ENCODE measurements at places on chromosomes 12 and 14.

DNA sequence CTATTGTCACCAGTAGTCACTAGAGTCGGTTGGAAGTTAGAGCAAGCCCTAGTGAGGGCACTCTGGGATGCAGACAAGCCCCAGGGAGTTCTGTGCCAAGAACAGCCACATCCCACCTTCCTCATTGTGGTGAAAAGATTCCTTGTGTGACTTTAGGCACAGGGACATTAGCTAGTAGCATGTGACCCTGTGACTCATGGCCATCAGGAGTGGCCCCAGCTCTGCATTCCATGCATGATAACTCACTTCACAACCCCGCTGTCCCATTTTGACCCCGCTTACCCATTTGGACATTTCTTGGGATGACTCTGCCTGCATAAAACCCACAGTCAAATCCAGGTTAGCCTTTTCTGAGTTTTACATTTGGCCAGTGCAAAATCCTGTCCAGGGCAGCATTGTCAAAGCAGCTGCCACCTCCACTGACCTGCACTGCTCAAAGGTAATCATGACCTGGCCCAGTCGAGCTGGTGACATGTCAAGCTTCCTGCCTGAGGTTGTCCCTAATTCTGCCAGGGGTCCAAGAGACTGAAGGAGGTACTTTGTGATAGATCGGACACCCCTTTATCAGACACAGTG, 430.5 kb downstream of the DPF3 start:
- no peak overlapping the region for H3K4me3 ChIP-seq
- no peak overlapping the region for H3K27ac ChIP-seq
- peaks cover 3% of the 10 kb centered on the region for H3K36me3 ChIP-seq
- no peaks in the 10 kb centered on the region for H3K4me1 ChIP-seq

DNA sequence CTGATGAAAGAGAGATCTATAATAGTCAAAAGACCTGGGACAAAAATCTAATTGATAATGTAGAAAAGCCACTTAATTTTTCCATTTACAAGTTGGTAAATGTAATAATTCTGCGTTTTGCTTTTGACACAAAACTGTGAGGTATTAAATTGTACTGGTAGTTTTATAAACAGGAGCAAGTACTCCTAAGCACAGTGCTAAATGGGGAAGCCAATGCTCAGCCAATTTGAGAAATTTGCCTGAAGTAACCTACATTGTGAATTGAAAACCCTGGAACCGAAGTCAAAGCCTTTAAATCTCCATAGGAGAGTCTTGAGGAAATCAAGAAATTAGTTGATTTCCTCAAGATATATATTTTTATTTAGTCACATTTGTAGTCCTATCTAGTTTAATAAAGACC, 152.8 kb downstream of the SLCO1B3 start:
- no peaks in the 10 kb centered on the region for H3K4me1 ChIP-seq
- no peak for DNase-seq
- no peak overlapping the region for H3K27ac ChIP-seq
- H3K4me3 ChIP-seq = no peak overlapping the region

GRCh38 chr12:130566446-130567155, 149.5 kb downstream of the RIMBP2 start:
- no peaks in the 10 kb centered on the region for H3K36me3 ChIP-seq
- H3K27ac ChIP-seq = no peak overlapping the region
- H3K4me3 ChIP-seq = no peak overlapping the region
- H3K4me1 ChIP-seq = no peaks in the 10 kb centered on the region
- peaks cover 2% of the 10 kb centered on the region for H3K27me3 ChIP-seq
- no peak for DNase-seq

DNA sequence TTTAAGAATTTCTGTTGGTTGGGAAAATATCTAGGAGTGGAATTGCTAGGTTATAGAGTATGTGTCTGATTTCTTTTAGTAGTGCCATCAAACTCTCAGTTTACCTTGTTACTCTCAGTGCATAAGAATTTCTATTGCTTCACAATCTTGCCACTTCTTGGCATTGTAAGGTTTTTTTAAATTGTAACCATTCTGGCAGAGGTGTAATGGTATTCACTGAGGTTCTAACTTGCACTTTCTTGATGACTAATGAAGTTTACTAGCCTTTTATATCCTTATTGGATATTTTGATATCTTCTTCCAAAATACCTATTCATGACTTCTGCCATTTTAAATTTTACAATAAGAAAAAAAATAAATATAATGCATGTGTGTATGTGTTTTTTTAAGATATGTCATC, 478.0 kb downstream of the NAV3 start:
- no peak for DNase-seq
- no peak overlapping the region for H3K27ac ChIP-seq
- H3K4me3 ChIP-seq = no peak overlapping the region
- peaks cover 2% of the 10 kb centered on the region for H3K27me3 ChIP-seq

DNA sequence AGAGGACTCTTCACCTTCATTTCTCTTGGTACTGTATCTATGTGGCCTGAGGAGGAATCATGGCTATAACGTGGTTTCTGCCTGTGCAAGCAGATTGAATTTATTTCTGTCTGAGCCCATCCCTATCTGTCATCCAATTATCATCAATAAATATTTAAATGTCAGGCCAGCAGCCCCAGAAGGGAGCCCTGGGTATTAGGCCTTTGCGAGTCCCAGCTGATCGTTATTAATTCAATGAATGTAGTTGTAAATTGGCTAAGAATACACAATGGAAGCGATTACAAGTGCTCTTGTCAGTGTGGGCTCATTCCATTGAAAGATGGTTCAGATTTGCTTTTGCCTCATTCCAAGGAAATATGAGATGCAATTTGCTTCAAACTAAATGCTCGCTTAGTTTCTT, 142.0 kb downstream of the KTN1 start:
- no peaks in the 10 kb centered on the region for H3K36me3 ChIP-seq
- no peak for DNase-seq
- no peak overlapping the region for H3K27ac ChIP-seq
- no peak overlapping the region for H3K4me3 ChIP-seq

GRCh38 chr14:35331605-35332516, 39.7 kb downstream of the PSMA6 start:
- DNase-seq = peak; percentile 19
- peak overlapping the region; percentile 78 for H3K4me3 ChIP-seq
- peaks cover 49% of the 10 kb centered on the region for H3K4me1 ChIP-seq
- H3K36me3 ChIP-seq = peaks cover 4% of the 10 kb centered on the region
- peak overlapping the region; percentile 95 for H3K27ac ChIP-seq

DNA sequence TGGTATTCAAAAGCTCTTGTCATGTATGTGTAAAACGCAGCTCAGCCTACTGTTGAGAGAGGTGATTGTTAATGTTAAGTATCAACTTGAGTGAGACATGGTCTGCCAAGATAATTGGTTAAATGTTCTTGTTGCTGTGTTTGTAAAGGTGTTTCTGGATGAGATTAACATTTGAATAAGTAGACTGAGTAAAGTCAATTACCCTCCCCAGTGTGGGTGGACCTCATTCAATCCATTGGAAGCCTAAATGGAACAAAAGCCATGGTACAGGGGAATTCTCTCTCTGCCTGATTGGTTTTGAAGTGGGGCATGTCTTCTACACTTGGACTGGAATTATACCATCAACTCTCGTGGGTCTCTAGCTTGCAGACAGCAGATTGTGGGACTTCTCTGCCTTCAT, 63.8 kb upstream of the RERGL start:
- H3K27ac ChIP-seq = no peak overlapping the region
- no peak overlapping the region for H3K4me3 ChIP-seq
- DNase-seq = no peak
- no peaks in the 10 kb centered on the region for H3K27me3 ChIP-seq

DNA sequence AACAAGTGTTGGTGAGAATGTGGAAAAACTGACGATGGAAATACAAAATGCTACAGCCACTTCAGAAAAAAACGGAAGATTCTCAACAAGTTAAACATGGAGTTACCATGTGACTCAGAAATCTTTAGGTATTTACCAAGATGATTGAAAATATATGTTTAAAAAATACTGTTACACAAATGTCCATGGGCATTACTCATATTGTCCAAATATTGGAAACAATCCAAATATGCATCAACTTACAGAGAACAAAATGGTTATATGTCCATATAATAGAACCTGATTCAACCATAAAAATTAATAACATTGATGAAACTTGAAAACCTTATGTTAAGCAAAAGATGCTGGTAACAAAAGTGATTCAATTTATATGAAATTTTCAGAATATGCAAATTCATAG, 1057.7 kb upstream of the TMEM132C start:
- H3K27ac ChIP-seq = no peak overlapping the region
- DNase-seq = no peak
- no peaks in the 10 kb centered on the region for H3K4me1 ChIP-seq
- no peak overlapping the region for H3K4me3 ChIP-seq
- H3K36me3 ChIP-seq = no peaks in the 10 kb centered on the region

DNA sequence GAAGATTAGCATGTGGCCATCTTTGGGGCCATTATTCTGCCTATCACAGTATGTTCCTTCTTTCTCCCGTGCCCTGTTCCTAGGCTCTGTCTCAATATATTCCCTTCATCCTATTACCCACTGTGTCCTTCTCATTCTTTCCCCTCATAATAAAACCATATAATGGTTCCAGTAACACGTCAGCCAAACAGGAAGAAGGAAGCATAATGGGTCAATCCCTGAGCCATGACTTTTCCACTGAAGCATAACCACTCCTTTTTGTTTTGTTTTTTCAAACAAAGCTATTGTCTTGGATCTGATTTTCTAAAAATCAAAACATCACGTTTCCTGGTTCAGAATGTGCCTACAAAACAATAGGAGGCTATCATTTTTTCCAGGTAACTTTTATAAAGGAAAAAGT, 21.3 kb upstream of the RHOJ start:
- no peaks in the 10 kb centered on the region for H3K36me3 ChIP-seq
- no peak for DNase-seq
- H3K27me3 ChIP-seq = peaks cover 2% of the 10 kb centered on the region
- H3K27ac ChIP-seq = no peak overlapping the region
- H3K4me1 ChIP-seq = no peaks in the 10 kb centered on the region

GRCh38 chr12:28574746-28575592, 384.7 kb downstream of the CCDC91 start:
- no peaks in the 10 kb centered on the region for H3K4me1 ChIP-seq
- no peak overlapping the region for H3K4me3 ChIP-seq
- no peaks in the 10 kb centered on the region for H3K27me3 ChIP-seq
- no peak overlapping the region for H3K27ac ChIP-seq

- H3K27ac ChIP-seq = no peak overlapping the region
- DNase-seq = no peak
- H3K36me3 ChIP-seq = peaks cover 25% of the 10 kb centered on the region
Observed at GRCh38 chr12:904010-904414, 45.5 kb downstream of the RAD52 start.

GRCh38 chr14:99412117-99413061, 68.3 kb downstream of the SETD3 start:
- H3K27me3 ChIP-seq = peaks cover 4% of the 10 kb centered on the region
- H3K27ac ChIP-seq = no peak overlapping the region
- H3K4me3 ChIP-seq = no peak overlapping the region
- peaks cover 25% of the 10 kb centered on the region for H3K36me3 ChIP-seq

DNA sequence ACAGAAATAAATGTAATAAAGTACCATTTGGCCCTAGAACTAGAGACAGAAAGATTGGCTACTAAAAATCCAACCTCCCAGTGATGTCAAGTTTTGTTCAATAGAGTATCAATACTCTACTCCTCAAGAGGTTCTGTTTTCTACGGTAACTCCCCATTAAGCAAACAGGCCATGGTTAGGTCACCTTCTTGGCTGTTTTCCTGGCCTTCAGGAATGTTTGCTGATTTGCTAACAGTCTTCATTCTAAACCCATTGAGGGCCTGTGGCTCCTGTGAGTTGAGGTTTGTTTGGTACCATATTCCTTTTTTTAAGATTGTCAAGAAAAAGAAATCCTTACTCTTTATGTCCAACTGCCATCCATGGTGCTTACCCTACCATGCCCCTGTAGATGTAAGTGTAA, 1022.0 kb upstream of the TMEM132C start:
- DNase-seq = no peak
- no peak overlapping the region for H3K4me3 ChIP-seq
- H3K36me3 ChIP-seq = no peaks in the 10 kb centered on the region
- H3K27ac ChIP-seq = no peak overlapping the region

DNA sequence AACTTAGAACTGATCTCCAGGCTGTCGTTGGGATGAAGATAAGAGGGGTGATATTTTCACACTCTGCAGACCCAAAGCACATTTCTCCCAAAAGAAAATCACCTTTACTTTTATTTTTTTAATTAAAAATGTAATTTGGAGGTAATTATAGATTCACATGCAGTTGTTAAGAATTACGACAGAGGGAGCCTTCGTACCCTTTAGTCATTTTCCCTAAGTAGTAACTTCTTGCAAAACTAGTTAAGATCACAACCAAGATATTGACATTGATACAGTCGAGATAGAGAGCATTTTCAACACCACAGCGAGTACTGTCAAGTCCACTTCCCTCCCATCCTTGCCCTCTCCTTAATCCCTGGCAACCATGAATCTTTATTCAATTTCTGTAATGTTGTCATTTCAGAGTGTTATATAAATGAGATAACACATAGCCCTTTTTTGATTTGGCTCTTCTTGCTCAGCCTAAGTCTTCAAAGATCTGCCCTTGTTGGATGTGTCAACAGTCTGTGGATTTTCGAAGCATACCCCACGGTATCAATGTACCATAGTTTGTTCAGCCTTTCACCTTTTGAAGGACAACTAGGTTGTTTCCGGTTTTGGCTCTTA, 39.6 kb downstream of the DNAH10 start:
- DNase-seq = no peak
- H3K27me3 ChIP-seq = peaks cover 5% of the 10 kb centered on the region
- H3K4me1 ChIP-seq = no peaks in the 10 kb centered on the region
- no peaks in the 10 kb centered on the region for H3K36me3 ChIP-seq
- H3K4me3 ChIP-seq = no peak overlapping the region

GRCh38 chr12:62258941-62259630, 1.1 kb upstream of the USP15 start:
- H3K4me1 ChIP-seq = peaks cover 44% of the 10 kb centered on the region
- H3K27ac ChIP-seq = peak overlapping the region; percentile 99
- no peak for DNase-seq
- peak overlapping the region; percentile 99 for H3K4me3 ChIP-seq
- H3K27me3 ChIP-seq = peaks cover 7% of the 10 kb centered on the region

GRCh38 chr14:72665259-72665658, 228.6 kb downstream of the DPF3 start:
- no peak overlapping the region for H3K27ac ChIP-seq
- H3K4me3 ChIP-seq = no peak overlapping the region
- H3K36me3 ChIP-seq = peaks cover 35% of the 10 kb centered on the region
- DNase-seq = no peak
- H3K27me3 ChIP-seq = peaks cover 4% of the 10 kb centered on the region

DNA sequence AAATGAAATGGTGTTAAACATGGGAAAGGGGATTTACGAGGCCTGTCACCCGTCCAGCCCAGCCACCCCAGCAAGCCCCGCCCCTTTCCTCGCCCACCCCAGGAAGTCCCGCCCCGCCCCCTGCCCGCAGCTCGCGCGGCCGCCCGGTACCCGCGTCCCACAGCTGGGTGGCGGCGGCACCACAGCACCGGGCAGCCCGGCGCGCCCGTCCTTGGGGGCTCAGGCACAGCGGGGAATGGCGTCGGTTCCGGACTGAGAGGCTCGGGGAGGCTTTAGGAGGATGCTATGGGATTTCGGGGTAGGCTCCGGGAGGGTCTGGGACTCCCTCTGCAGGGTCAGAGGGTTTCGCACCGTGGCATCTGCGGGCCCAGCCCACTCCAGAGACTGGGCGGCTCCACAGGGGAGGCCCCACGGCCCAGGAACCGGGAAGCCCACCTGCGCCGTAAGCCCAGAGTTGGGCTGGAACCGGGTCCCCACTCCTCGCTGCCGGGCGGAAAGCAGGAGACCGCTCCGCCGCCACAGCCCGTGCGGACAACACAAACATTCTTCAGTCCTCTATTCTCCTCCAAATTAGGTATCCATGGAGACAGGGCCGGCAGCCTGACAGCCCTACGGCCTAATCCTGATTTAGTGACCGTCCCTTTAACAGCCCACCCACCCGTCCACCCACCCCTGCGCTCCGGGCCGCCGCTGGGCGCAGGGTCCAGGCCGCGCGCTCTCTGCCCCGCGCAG, 1.4 kb downstream of the FIGNL2 start:
- no peak overlapping the region for H3K27ac ChIP-seq
- peaks cover 12% of the 10 kb centered on the region for H3K4me1 ChIP-seq
- peak; percentile 50 for DNase-seq
